ENCODE measurements at places on chromosomes 7 and 10. TPM values are rescaled to one million over a fixed set of nuclear protein-coding genes. Genes with fewer than 3 reads are reported as not detected.
A peak's percentile ranks its signal among the peaks of the same experiment; 100 is the strongest.

DNA sequence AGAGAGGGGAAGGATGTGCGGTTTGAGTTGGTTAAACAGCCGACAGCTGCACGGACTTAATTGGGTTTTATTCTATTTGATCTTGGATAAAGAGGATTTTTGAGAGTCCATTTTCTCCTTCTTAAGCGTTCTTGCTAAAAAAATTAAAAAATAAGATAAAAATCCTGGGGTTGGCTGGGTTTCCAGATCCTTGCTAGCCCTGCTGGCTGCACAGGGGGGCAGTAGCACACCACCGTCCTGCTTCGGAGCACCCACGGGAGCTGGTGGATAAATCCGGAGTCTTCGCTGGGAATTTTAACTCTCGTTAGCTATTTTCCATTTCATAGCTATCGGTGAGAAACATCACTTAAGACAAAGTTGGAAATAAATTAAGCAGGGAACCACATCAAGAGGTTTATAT lies 792.0 kb downstream of the TYW1 start:
- DNase-seq: no peak

DNA sequence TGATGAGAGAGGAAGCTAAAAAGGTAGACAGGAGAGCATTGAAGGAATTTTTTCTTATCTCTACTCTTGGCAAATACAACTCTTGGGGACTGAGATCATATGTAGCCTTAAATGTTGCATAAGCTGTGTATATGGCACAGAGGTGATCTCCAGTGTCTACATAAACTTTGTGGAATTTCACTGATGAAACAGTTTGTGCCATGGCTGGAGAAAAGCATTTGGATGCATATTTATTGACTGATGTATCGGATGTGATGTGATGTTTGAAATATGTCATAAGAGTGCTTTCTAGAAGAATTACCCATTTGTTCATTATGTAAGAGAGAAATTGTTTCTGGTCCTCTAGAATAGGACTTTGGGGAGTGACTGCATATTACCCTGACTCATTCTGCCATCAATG lies 244.9 kb upstream of the LRRTM3 start:
- no peak for DNase-seq

- DNase-seq: no peak
Observed at GRCh38 chr7:112014347-112014746, 191.9 kb downstream of the DOCK4 start.

GRCh38 chr10:77350134-77350533 lies 287.5 kb downstream of the KCNMA1 start:
- DNase-seq: no peak

DNA sequence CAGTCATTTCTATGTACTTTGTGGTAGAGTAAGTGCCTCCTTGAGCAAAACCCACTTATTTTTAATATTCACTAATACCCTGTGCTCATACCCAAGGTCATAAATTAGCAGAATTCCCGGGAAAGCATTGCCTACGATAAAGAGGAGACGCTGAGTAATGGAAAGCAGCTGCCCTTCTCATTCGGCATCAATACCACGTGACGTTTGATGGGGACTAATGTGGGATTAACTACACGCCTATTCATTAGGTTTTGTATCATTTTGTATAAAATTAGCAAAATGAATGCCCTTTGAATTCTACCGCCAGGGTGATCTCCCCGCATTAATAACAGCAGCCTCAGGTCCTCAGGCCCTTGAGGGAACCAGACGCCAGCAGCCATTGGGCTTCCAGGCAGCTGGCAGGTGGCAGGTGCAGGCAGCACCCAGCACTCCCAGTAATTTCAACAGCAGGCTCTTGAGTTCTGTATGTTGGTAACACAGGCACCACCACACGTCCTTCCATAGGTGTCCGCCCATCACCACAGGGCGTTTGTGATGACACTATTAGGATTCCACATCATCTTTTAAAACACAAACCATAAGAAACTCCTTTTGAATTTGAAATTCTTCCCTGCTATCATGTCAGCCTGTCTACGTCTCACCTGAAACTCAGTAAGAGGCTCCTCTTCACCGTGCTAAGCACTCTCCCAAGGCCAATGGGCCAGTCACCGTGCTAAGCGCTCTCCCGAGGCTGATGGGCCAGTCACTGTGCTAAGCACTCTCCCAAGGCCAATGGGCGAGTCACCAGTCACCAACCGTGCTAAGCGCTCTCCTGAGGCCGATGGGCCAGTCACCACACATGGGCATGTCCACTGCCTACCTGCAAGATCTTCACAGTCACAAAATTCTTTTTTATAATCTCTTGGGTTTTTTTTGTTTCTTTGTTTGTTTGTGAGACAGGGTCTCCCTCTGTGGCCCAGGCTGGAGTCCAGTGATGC lies 509.4 kb downstream of the PTPRN2 start:
- no peak for DNase-seq

DNA sequence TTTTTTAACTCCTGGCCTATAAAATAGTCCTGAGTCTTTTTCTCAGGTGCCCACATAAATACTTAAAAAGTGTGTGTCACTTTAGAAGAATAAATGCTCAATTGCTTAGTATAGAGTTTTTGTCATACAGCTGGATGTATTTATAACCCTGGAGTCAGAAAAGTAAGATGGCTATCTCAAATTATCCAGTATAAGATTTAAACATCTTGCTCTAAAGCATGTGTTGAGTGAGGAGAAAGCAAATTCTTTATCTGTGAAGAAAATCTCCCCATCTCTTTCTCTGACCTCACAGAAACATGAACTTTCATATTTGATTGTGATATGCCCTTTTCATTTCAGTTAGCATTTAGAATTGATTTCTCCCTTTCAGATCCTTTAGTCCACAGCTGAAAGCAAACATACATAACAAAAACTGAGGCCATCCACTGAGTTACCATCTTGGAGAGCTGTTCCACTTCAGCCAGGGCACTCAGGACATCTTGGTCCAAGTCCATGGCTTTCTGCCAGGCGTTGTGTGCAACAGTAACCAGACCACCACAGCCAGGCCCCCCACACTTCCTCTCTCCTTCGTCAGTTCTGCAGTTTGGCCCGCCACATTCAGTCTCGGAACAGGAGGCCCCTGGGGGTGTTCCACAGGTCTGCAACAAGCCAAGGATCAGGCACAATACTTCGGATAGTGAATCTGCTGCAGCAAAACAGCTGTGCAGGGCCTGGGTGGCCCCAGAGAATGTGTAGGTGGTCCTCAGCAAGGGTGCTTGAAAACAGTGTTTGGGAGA lies 40.9 kb downstream of the DLD start:
- no peak for DNase-seq

DNA sequence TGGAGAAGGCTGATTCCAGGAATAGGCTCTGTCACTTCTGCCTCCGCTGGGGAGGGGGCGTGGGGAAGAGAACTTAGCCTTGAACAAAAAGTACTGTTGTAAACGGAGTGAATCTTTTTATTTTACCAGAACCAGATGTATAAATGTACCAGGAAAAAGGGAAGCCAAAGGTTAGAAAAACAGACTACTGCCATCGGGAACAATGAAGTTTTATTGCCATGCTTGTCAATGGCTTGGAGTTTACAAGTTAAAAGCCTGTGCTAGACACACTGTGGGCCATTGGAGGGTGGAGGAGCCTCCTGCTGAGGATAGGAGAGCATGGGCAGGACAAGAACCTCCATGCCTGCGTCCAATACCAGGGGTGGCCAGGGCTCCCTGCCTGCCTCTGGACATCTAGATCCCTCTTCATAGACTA lies 161.7 kb upstream of the LYZL2 start:
- no peak for DNase-seq

DNA sequence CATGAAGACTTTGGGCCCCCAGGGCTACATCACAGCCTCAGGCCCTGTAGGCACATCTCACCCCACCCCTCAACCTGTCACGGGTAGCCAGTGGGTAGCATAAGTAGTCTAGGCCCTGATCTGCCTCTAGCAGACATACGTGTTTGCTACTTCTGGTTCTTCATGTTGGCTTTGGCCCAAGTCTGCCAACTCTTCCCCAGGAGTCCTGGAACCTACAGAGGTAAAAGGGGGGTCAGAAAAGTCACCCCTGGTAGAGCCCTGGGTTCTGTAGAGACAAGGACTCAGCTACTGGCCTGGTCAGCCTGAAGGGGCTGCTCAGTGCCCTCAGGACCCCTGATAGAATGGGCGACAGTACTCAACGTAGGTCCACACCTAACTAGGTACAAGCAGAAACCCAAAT lies 67.5 kb upstream of the UNC5B start:
- no peak for DNase-seq

GRCh38 chr7:103660455-103661371 lies 214.7 kb upstream of the SLC26A5 start:
- DNase-seq: no peak

- DNase-seq: no peak
Observed at GRCh38 chr10:26839966-26840627, 20.7 kb downstream of the ABI1 start.

- no peak for DNase-seq
Observed at GRCh38 chr10:77038407-77038806, 599.2 kb downstream of the KCNMA1 start.

GRCh38 chr7:132697003-132697402 lies 120.7 kb upstream of the PLXNA4 start:
- no peak for DNase-seq

DNA sequence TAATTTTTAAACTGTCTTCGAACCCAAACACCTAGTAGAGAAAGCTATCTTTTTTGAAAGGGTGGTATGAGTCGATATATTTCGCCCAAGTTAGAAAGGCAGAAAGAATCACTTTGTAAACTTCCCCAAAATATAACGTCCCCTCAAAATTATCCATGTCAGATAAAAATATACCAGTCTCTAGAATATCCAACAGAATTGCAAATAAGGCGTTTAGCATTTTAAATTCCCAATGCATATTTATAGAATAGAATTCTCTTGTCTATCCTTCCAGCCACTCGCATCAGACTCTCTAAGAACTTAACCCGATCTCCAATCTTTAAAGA lies 2.1 kb downstream of the CTBP2 start:
- no peak for DNase-seq

GRCh38 chr10:27253576-27253975 lies 13.0 kb upstream of the ACBD5 start:
- no peak for DNase-seq

GRCh38 chr7:106345421-106346166 lies 60.8 kb upstream of the NAMPT start:
- DNase-seq: peak; percentile 19

DNA sequence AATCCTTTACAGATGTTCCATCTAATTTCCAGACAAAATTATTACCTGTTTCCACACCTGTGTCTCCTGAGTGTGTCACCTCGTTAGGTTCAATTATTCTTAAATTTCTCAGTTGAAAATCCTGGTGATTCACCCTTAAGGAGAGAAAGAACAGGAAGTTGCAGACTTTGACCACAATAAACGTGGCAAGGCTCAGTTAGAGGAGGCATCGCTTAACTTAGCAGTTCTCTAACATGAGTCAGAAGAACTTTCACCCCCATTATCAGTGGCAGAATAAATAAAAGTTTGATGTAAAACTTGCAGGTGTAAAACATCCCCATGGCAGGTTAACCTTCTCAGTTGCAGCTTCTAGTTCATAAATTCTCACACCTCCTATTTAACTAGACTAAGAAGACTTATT lies 8.3 kb downstream of the XPNPEP1 start:
- no peak for DNase-seq

DNA sequence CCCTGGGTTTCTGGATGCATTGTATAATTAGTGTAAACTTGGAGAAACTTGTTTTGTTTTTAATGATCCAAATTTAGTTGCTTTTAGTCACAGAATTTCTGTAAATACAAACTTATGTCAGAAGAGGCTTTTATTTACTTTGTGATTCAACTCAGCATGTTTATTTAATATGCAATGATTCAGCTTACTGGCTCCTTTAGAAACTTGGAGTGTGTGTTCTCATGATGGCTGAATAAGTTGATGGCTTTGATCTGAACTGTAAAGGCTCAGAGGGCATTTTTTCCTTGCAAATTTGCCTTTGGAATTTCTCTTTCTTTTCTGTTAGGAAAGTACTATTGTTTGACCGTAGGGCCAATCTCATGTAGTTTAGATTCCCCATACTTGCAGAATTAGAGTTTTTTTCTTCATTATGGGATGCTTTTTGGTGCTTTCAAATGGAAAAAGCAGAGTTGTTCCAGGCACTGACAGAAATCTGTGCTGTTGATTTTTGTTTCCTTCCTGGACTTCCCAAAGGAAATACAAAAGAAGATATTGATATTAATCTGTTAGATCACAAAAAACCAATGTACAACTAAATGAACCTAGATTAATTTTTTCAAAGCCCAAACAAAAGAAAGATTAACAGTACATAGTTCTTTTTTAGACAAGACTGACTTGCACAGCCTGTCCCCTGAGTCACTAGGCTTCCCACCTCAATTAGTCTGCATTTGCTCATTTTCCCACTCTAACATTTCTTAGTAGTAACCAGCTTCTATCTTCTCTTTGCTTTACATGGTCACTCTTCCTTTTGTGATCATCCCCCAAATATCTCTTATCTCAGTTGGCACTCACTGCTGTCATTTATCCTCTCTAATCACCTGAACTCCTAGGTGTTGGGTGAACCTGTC lies 96.8 kb upstream of the AGR3 start:
- DNase-seq: no peak

GRCh38 chr7:23121165-23121564 lies 15.6 kb downstream of the KLHL7 start:
- DNase-seq: no peak

The SLC25A40 gene
- 48.7 TPM for total RNA-seq

The NEURL1 gene
- 2.2 TPM for total RNA-seq

The FAM13C gene
- total RNA-seq: not detected

The PNLIP gene
- total RNA-seq: not detected

The MMP21 gene
- 0.11 TPM for total RNA-seq

The CNPY1 gene
- not detected for total RNA-seq

The SLC29A4 gene
- total RNA-seq: 0.73 TPM

The VWDE gene
- 3.2 TPM for total RNA-seq

The GFRA1 gene
- total RNA-seq: not detected

The ADAM12 gene
- total RNA-seq: 0.02 TPM
